ENCODE measurements at places on chromosomes 3 and 15. TPM values are rescaled to one million over a fixed set of nuclear protein-coding genes. Genes with fewer than 3 reads are reported as not detected.

ANKUB1 gene
- not detected for total RNA-seq

PYGO1 gene
- 1.9 TPM for total RNA-seq

MINAR1 gene
- 1.3 TPM for total RNA-seq

RTP1 gene
- not detected for total RNA-seq

SUMF1 gene
- 27.6 TPM for total RNA-seq

CHRM5 gene
- not detected for total RNA-seq

GRCh38 chr3:62815981-62816380, 59.2 kb downstream of the CADPS start:
- DNase-seq: no peak

DNA sequence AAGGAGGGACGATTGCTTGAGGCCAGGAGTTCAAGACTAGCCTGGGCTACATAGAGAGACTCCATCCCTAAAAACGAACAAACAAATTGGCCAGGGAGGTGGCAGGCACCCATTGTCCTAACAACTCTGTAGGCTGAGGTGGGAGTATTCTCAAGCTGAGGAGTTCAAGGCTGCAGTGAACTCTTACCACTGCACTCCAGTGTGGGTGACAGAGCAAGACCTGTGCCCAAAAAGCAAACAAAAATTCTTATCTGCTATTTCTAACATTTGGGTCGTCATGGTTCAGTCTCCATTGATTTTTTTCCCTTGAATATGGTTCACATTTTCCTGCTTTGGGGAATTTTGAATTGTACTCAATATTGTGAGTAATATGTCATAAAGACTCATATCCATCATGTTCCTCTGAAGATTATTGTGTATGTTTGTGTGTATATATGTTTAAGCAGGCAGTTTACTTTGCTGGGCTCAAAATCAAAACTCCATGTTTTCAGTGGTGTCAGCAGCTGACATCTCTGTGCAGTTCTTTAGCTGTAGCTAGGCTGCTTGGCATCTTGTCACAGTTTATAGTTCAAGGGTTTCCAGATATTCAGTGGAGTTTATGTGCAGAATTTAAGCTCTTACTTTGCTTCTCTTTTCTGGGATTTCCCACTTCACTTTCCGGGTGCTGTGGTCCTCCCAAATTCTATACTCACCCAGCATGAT, 33.2 kb downstream of the IFT122 start:
- no peak for DNase-seq

DNA sequence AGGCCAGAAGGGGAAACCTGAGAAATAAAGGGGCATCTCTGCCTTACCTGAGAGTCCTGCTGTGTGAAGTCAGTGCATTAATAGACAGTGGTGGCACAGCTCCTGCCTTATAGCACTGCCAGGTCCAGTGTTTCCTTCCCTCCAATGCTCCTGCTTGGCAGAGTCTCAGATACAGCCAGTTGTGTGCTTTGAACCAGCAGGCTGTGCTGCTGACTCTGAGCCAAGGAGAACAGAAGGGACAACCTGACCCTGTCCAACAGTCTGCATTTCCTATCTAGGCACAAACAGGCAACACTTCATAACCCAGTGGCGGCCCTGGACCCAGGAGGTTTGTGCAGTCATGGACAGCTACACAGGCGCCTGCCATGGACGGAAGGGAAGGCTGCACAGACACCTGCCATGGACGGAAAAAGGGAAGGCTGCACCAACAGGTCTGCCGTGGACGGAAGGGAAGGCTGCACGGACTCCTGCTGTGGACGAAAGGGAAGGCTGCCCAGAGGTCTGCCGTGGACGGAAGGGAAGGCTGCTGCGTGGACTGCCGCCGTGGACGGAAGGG, 33.9 kb upstream of the PLXNA1 start:
- no peak for DNase-seq

DNA sequence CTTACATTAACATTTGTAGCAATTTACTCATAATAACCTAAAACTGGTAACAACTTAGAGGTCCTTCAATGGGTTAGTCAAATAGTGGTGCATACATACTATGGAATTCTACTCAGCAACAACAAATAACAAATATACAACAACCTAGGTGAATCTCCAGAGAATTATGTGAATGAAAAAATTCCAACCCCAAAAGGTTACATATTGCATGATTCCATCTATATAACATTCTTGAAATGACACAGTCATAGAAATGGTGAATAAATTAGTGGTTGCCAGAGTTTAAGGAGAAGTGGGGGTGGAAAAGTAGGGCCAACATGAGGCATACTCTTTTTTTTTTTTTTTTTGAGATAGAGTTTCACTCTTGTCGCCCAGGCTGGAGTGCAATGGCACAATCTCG, 12.7 kb upstream of the SNTN start:
- DNase-seq: no peak

DNA sequence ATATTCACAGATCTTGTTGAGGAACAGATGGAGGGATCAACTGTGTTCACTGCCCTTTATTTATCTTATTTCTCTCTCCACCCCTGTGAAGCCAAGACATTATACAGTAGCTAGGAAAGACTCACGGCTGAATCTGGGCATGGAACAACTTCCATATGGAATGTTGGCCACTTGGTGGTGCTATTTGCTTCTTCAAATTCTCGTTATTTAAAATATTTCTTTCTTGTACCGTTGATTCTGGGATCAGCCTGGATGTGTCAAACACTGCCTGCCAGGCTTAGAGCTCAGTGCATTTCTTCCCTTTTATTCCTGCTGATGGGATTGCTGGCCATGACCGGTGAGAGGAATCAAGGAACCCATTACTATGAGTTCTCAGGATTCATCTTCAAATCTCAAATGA, 17.5 kb upstream of the GASK1A start:
- DNase-seq: peak; percentile 23

DNA sequence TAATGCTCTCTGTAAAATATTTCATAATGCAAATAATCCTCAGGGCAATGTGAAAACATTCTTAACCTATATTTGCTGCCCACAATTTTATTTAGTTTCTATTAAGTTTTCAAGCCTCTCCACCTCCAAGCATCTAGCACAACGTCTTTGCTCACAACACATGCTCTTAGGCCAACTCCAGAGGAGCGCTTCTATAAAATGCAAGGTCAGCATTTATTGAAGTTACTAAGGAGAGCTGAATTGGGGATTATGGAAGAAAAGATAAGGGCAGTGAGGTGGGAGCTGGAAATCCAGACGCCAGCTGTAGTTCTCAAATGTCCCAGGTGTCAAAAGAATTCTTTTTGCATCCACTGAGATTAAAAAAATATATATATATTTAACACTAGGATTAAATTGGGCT, 996 bp downstream of the RABL3 start:
- DNase-seq: no peak

DNA sequence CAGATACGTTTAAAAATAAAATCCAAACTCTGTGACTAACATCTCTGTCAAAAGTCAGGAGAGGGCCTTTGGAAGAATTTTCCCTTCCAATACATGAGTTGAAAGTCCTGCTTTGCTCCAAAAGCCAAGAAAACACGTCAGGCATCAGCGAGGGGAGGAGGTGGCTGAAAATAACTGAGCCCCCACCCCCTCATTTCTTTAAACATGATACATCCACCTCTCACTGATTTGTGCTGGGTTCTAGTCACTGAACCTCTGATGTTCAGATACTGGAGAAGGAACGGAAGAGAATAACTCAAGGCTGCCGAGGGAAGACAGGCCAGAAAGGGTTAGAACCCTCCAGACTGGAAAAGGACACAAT, 9.4 kb upstream of the SEMA5B start:
- DNase-seq: no peak

DNA sequence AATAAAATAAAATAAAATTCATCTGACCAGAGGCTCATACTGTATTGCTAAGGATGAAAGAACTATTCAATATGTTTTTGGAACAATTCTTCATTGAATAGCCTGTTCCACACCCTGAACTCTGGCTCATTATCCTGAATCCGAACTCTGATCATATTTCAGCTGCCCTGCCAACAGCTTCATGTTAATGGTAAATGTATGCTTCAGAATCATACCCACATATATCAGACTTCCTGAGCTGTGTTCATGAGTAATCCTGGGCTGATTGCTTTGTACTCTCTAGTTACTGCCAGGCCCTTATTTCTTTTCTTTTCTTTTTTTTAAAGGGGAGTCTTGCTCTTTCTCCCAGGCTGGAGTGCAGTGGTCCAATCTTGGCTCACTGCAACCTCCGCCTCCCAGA, 11.8 kb downstream of the INO80 start:
- DNase-seq: no peak

DNA sequence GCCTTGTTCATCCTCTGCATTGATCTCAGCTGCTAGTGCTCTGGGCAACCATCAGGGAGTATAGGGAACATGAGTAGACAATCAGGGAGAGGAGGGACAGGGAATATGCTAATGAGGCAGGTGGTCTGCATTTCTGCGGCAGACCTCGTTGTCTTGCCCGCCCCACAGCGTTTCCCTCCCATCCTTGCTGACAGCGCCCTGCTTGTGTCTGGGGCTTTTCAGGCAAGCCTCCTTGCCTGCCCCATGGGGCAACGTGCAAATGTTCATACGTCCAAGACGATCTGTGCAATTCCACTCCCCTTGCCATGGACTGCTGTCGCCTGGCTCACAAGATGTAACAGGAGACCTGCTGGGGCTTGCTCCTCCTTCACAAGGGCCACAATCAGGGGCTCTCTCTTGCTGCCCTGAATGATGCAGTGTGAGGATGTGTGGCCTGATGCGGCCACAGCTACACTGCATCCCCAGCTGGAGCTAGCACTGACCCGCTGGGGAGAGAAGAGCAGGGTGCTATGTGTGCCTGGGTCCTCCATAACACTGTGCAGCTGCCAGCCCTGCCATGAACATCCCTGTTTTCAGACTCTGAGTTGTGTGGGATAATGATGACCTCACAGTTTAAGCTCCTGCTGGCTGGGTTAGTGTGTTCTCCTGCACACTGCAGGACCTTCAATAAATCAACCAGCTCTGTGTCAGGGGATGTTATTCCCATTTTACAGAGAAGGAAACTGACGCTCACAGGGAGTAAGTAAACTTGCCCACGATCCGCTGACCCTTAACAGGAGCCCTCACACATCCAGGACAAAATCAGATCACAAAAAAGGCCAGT, 211.3 kb downstream of the KLF13 start:
- no peak for DNase-seq

DNA sequence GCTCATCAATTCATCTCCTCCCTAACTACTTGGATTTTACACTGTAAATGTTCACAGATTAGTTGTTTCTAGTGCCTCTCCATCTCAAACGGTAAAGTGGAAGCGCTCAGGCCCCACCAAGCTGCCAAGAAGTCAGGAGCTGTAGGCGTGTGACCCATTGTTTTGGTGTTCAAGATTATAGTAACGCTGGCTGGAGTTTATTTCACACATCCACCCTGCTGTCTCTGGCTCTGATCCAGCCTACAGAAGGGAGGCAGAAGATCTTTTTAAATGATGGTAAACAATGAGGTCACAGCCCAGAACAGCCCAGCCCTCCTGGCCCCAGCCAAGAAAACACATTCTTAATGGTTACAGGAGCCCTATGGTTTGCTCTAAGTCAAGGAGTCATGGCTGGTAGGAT, 25.7 kb upstream of the GALNT15 start:
- DNase-seq: peak; percentile 75

Data from Caki2 (cell line).